ENCODE measurements at places on chromosomes 5 and 9. TPM values are rescaled to one million over a fixed set of nuclear protein-coding genes. Genes with fewer than 3 reads are reported as not detected.

Gene CNTNAP3
- 18.5 TPM for total RNA-seq

Gene HK3
- under 0.01 TPM for total RNA-seq

Gene LHX2
- total RNA-seq = not detected

Gene LTC4S
- not detected for total RNA-seq
